ENCODE measurements at places on chromosomes 7 and 10.

GRCh38 chr10:77943121-77943901, 16.8 kb upstream of the DLG5 start:
- no peak for DNase-seq

DNA sequence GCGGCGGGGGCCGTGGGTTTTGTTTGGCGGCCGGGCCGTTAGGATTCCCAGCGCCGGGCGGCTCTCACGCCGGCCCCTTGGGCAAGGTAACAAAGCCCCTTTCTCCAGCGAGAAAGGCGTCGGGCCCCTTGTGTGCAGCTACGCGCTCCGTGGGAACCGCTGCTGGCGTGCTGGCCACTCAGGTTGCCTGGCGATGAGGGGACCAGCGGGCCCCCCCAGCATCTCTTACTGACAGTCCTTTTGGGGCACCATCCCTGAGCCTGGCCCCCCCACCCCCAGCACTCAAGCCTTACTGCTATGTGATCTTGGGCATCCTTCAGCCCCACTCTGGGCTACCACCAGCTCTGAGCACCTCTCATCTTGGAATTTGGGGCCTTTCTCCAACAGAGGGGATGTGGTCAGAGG, 1.8 kb downstream of the LFNG start:
- DNase-seq = no peak

DNA sequence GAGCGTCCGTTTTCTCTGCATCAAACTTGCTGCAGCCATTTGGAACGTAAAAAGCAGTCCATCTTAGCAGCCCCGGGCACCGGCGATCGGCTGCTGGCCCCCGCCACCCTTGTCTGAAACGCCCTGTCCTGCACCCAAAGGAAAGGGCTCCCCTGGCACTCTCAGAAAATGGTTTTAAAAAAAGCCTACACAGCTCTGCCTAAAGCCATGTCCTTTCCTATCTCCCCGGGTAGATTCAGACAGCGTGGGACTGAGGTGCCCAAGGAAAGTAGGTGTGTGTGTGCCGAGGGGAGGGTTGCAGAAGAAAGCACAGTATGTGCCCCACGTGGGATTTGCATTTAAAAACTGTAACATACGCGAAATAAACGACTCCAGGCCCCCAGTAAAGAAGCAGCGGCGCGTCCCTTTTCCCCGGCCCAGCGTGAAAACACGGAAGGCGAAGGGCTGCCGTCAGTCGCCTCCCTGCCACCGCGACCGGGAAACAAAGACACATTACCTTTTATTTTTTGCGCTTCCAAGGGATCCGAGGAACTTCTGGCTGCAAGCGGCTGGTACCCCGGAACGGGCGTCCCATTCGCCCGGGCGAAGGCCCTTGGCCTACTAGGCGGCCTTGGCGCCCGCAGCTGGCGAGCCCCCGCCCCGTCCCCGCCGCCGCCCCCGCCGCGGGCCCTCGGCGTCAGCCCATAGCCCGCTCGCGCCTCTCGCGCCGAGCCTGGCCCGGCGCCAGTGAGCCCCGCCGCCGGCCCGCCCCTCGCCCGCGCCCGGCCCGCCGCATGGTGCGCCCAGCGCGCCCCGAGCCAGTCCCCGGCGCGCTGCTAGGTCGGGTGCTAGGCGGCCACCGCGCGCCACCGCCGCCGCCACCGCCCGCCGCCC, 304.6 kb downstream of the PRPF18 start:
- DNase-seq = no peak

DNA sequence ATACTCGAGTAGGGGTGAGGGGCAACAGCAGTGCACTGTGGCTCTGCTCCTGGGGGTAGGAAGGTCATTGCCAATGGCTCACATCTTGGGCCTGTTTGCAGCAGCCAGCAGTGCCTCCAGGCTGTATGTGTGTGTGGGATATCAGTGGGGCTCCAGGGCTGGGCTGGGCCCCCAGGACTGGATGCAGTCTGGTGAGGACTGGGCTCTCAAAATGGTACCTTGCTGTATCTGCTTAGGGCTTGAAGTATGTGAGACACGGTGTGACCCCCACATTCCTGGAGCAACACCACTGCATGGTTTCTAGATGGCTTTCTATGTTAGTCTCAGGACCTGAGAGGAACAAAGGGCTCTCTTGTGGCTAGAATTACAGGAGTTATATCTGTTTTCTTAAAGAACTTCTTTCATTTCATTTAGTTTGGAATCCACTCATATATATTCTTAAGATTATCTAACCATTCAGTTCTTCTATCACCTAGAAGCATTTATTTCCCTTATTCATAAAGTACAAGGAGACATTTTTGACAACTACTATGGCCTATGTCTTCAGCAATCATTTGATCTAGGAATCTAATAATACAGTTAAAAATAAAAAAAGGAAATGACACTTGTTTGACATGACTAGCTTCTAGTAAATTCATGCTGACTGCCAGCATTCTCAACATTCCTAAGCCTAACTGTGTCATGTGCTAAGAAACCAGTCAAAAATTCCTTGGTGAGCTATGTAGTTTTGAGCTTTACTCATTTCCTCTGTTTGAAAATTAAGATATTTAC, 443.2 kb upstream of the SEMA3A start:
- DNase-seq = no peak

- no peak for DNase-seq
Measured at GRCh38 chr7:39017369-39017915, 39.7 kb downstream of the POU6F2 start.
